ENCODE measurements at places on chromosomes 1 and 21. TPM values are rescaled to one million over a fixed set of nuclear protein-coding genes. Genes with fewer than 3 reads are reported as not detected.

GRCh38 chr1:225484657-225485214, 56.9 kb upstream of the LBR start:
- DNase-seq: no peak

Gene PCBP3
- not detected for total RNA-seq

DNA sequence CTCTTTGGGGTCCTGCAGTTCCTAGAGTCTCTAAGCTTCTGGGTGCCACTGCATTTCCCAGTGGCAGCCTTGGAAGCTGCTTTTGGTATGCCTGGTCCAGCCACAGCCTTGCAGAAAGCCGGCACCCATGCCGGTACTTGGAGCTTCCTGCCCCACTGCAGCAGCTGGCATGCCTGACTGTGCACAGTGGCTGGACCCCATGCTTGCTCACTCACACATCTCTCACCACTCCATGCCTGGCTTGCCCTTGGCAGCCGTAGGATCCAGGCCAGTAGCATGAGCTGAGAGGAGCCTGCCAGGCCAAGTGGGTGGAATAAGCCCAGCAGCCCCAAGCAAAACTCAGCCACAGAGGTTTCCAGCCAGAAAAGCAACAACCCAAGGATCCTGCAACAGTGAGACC, 20.3 kb upstream of the FNBP1L start:
- DNase-seq: no peak

- no peak for DNase-seq
Observed at GRCh38 chr1:187605736-187606135, 777.0 kb downstream of the PLA2G4A start.

DNA sequence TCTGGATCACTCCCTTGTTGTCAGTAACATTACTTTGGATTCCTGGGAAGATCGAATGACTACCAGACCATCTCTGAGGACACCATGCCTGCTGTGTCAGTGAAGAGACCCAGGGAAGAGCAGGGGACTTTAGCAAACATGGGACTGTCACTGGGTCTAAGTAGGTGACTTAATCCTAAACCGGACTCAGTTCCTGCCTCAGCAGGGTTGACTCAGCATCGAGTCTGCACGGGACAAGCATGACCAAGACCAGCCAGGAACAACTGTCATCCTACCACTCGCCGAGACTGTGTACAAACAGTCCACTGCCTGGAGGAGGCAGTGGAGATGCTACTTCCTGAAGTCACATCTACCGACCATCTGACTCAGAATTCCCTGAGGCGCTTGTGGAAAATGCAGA, 53.2 kb upstream of the RAB4A start:
- DNase-seq: no peak

GRCh38 chr1:239575113-239575512, 188.7 kb downstream of the CHRM3 start:
- no peak for DNase-seq

Gene OR2L8
- not detected for total RNA-seq

Gene IL20
- total RNA-seq: not detected

- DNase-seq: no peak
Observed at GRCh38 chr1:20511518-20512428, 3.8 kb upstream of the MUL1 start.

- peak; percentile 17 for DNase-seq
Observed at GRCh38 chr21:15472108-15473040, 257.4 kb upstream of the USP25 start.

GRCh38 chr1:5371270-5371669, 621.0 kb downstream of the NPHP4 start:
- no peak for DNase-seq

DNA sequence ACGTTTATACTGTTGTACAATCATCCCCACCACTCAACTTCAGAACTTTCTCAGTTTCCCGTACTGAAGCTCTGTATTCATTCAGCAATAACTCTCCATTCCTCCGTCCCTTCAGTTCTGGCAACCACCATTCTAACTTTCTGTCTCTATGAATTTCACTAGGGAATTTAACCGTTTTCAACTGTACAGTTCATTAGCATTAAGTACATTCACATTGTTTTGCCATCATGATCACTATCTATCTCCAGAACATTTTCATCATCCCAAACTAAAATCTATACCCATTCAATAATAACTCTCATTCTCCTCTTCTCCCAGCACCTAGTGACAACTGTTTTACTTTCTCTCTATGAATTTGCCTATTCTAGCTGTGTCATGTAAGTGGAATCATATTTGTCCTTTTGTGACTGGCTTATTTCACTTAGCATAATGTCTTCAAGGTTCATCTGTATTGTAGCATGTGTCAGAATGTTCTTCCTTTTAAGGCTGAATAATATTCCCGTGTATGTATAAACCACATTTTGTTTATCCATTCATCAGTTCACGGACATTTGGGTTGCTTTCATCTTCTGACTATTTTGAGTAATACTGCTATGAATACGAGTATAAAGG, 75.0 kb downstream of the CEP350 start:
- DNase-seq: no peak

DNA sequence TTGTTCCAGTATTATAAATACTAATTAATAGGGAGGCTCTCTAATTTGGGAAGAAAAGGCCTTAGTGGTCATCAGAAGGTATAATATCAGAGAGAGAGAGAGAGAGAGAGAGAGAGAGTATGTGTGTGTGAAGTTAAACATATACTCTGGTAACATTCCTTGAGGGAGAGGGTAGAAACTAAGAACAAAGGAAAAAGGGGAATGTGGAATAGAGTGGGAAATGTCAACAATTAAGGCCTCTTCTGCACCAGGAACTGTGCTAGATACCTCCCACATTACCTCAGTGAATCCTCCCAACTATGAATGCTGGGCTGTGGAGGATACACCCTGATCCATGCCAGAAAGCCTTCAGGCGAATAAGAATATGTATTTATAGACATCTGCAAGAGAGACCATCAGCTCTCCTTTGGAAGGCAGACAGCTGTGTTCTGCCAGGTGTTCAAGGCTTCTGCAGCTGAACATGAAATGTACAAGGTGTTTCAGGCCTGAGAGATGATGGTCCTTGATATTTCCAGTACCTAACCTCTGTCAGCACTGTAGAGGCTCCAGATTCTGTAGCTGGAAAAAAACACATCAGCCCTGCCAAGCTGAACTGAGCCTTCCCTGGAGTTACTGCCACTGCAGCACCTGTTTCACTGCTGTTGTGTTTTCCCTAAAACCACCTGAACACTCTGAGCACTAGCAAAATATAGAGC, 29.1 kb downstream of the TBX15 start:
- peak; percentile 81 for DNase-seq

- no peak for DNase-seq
Observed at GRCh38 chr21:32256251-32256650, 22.6 kb downstream of the MIS18A start.

Data from gastrocnemius medialis (tissue), 4 donors.